ENCODE measurements at places on chromosomes 3 and 15. TPM values are rescaled to one million over a fixed set of nuclear protein-coding genes. Genes with fewer than 3 reads are reported as not detected.
A peak's percentile ranks its signal among the peaks of the same experiment; 100 is the strongest.

DNA sequence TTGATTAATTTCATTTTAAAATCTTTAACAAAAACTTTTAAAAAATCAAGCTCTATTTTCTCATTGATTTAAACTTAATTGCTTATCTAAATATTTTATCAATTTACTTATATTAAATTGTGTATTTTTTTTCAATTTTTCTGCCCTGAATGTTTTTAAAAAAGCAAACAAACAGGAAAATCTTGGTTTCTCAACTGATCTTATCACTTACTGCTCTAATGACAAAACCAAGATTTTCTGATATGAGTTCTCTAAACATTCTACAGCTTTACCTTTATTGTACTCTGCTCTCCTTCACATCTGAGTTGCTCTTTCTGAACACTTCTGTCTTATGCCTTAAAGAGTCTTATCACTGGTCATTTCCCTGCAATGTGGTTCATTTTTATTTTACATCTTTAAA lies 587.8 kb upstream of the BCHE start:
- no peak for DNase-seq

DNA sequence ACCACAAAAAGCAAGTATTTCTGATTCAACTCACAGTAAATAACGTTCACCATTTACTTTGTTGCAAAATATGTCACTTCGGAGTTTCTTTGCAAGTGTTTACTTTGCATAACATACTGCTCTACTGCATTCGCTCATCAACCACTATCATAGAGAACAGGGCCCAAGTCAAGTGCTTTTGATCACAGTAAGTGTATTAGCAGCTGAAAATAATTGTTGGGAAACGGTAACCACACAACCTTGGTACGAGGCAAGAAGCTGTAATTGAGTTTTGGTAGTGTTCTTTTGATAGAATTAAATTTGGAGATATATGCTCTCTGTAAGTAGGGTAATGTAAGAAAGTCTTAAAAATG lies 80.1 kb downstream of the SATB1 start:
- DNase-seq: no peak

GRCh38 chr3:187994221-187995042 lies 159.5 kb upstream of the LPP start:
- peak; percentile 77 for DNase-seq

DNA sequence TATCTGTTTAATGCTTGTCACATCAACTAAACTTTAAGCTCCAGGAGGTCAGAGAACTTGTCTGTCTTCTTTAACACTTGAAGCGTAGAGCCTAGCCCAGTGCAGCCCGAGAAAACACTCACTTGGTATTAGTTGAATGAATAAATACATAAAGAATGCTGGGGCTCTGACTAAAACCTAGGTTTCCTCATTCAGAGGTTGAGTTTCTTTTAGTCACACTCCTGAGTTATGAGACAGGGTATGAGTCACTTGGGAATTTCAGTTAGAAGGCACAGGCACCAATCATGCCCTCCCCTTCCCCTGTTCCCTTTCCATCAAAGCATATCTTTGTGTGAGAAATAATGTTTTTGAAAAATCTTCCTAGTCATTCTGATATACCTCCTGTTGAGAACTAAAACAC lies 589.8 kb upstream of the DPPA4 start:
- DNase-seq: peak; percentile 94

Gene SLC22A14
- total RNA-seq: not detected

DNA sequence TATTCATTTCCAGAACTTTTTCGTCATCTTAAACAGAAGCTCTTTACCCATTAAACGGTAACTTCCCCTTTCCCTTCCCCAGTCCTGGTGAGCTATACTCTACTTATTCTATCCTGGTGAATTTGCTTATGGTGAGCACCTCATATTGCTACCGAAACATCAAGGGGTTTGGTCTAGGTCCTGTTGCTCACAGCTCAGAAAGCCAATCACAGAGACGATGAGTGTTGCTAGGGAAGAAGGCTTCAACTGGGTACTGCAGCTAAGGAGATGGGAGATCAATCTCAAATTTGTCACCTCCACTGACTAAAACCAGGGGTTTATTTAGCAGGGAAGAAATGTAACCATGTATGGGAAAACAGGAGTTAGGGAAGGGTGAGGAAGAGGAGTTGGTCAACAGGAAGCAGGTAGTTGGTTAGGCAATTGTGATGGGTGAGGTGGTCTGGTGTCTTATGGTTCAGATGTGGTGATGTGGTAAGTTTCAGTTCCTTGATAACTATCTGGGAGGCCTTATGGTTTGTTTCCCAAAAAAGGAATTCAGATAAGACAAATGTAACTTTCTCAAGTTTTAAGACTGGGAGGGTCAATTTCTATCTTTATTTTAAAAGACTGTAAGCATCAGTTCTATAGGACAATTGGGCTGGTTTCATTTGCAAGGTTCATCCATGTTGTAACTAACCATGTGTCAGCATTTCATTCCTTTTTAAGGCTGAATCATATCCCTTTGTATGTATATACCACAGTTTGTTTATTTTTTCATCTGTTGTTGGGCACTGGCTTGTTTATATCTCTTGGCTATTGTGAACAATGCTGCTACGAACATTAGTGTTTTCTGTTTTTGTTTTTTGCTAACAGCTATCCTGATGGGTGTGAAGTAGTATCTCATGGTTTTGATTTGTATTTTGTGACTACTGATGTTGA lies 24.3 kb downstream of the ARHGAP11B start:
- DNase-seq: peak; percentile 58

DNA sequence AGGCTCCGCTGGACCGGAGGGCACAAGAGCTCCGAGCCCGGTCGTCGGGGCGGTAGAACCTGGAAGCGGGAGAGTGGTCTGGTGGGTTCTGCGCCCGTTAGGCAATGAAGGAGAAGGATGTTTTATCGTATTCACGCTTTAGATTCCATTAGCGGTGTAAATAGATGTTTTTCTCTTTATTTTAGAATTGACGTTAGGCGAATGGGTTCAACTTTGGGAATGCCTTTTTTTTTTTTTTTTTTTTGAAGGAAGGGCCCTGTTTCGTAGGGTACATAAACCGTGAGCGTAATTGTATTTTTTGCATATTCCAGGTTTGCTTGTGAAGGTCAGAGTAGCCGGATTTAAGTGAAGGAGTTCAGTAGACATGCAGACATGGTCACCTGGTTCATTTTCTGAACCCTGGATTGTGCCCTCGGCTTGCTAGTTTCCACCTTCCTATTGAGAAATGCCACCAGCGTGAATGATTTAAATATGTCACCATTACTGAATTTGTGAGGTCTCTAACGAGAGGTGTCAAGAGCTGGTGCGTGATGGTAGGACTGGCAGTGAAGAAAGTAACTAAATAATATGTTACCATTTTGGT lies 808 bp downstream of the RBM6 start:
- no peak for DNase-seq

GRCh38 chr3:45936261-45936660 lies 7.0 kb upstream of the CXCR6 start:
- no peak for DNase-seq

DNA sequence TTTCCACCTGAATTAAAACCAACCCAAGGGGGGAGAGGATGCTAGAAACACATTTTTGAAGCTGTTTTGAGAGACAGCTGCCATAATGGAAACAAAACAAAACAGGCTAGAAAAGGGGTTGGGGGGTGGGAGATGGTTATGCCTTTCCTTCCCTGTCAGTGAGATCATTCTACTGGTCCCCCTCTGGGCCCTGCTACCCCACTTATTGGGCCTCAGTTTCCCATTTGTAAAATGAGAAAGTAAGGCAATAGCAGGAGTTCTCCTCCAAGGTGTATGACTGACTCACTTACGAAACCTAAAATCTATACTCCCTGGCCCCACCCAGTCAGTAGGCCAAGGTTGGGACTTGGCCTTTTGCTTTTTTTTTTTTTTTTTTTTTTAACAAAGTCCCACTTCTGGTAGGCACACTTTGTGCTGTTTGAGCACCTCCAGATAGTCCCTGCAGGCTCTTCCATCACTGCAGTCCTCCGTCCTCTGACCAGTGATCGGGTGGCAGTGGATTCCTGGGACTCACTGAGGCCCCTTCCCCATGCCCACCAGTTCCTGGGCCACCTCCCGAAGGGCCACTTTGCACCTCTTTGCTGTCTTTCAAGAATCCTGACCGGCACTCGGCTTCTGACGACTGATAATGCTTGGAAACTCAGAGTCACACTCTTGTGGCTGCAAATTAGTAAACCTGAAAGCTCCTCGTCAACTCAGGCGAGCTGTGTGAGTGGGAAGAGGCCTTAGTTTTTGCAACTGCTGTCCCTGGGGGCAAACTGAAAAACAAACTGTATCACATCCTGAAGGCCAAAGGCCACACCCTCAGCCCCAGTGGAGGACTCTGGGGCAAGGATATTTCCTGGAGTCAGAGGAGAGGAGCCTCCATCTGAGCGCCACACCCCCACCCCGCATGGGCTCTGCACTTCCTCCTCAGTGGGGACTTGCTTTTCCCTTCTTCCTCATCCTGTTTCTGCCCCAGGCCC lies 6.7 kb upstream of the PSTPIP1 start:
- no peak for DNase-seq

DNA sequence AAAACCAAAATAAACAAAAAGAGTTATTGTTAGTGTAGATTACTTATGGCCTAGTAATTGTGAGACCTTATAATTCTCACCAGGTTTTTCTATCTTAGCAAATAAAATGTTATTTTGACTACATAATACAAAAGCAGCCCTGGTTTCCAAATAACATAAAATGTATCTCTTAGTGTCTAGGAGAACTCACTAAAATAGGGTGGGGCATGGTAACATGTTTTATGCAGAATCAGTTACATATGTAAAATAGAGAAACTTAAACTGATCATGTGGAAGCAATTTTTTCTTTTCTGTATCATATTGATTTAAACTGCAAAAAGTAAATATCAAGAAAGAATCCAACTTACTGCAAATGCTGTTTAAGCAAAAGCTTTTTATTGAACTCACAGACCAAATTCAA lies 431.1 kb upstream of the ALCAM start:
- no peak for DNase-seq

Gene SLC15A2
- 0.48 TPM for total RNA-seq

GRCh38 chr3:16252988-16253387 lies 11.8 kb downstream of the DPH3 start:
- no peak for DNase-seq

GRCh38 chr15:22240403-22240802 lies 160.1 kb downstream of the OR4M2 start:
- DNase-seq: no peak

- no peak for DNase-seq
Observed at GRCh38 chr3:140571836-140572235, 106.0 kb upstream of the TRIM42 start.

DNA sequence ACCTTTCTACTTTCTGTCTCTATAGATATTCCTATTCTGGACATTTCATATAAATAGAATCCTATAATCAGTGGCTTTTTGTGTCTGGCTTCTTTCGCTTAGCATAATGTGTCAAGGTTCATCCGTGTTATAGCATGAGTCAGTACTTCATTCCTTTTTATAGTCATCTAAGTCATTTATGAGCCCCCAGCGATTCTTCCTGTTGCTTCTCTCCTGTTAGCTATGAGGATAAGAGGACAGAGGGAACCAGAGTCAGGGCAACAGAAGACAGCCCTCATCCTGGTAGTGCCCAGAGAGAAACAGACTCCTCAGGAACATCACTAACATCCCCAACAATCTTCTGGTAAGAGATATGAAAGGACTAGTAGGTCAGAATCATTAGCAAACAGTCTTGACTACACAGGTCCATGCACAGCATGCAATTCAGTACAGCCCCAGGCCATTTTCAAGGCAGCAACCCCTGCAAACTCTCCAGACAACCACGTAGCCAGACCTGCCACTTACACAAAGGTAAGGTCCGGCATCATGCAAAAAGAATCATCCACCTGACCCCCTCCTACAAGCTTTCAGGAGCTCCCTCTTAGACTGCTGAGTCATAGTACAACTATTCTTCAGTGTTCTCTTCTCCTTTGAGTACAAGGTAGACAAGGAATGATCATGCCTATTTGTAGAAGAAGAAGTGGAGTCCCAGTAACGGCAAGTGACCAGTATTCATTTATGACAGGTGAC lies 91.5 kb downstream of the MYLK start:
- peak; percentile 73 for DNase-seq

GRCh38 chr3:56855856-56856512 lies 54.2 kb upstream of the ARHGEF3 start:
- DNase-seq: no peak

GRCh38 chr3:142492184-142492583 lies 44.3 kb upstream of the XRN1 start:
- no peak for DNase-seq

- no peak for DNase-seq
Observed at GRCh38 chr3:143442814-143443447, 323.4 kb downstream of the CHST2 start.

Gene RHOV
- 0.32 TPM for total RNA-seq

DNA sequence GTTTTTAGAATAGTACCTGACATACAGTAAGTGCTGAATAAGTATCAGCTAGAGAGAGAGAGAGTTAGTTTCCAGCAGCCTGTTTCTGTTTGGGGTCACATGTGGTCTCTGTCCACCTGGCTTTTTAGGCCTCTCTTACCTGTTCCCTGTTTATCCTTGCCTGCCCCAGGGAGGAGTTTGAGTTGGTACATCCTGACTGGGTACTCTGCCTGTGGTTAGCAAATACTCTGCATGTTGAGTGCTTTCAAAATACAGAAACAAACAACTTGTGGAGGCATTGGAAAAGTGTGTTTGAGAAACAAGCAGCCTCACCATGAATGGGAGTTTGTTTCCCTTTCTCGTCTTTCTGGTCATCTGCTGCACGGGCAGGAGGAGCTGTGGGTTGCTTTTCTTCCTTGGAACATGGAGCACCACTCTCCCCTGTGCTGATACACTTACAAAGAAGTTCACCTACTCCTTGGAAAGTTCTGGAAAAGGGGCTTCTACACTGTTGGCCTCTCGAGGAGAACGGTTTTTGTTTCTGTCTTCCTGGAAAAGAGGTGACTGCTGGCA lies 166.1 kb downstream of the PGPEP1L start:
- DNase-seq: no peak

GRCh38 chr3:102030661-102031060 lies 181.3 kb downstream of the NFKBIZ start:
- no peak for DNase-seq

DNA sequence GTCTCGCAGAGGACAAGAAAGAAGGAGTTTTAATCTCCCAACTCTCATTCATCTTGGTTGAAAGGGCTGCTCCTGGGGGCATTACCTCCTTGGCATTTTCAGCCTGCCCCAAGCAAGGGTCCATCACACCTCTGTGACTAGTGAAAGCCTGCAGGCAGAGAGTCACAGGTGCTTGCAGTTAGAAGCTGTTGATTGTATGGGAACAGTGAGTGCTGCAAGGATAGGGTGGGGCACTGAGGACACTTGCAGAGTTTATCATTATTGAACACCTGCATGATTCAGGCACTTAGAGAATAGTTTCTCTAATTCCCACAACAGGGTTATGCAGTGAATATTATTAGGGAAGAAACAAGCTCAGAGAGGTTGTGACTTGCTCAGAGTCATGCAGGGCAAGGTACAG lies 41.7 kb upstream of the IGF2BP2 start:
- DNase-seq: no peak
